Lower lobe of right lung (tissue), 2 donors: ENCODE measurements at places on chromosomes 3 and 15. TPM values are rescaled to one million over a fixed set of nuclear protein-coding genes. Genes with fewer than 3 reads are reported as not detected.

The TMEM87A gene
- total RNA-seq = 129 TPM

DNA sequence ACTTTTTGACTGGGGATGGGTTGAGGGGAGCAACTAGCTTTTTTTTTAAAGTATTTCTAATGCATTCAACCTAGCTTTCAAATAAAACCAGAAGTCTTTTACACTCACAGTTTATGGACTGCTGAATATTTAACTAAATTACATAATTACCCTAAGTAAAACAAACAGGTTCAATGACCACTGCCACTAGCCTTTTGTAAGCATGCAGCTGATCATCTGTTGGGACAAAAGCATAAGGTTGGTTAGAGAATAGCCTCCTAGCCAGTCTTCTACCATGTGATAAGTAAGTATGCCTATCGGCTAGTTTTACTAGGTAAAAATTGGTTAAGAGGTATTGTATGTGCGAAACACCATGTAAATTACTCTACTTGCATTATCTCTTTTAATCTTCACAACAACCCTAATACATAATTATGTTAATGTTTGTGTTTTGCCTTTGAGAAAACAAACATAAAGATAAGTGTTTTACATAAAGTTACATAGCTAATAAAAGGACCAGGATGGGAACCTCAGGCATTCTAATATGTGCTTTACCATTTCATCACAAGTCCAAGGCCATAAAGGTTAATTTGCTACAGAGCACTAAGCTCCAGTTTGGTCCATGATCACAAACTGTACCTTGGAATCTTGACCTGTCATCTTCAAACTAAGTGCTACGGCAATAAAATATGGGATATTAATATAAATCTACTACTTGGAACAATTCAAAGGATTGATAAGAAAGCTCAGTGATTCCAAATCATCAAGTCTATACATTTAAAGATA is 13.2 kb downstream of the PFN2 start:
- no peak overlapping the region for H3K4me3 ChIP-seq
- H3K36me3 ChIP-seq = peaks cover 5% of the 10 kb centered on the region
- no peak overlapping the region for H3K27ac ChIP-seq
- no peak for DNase-seq

The MYO5C gene
- 74.7 TPM for total RNA-seq

GRCh38 chr3:195208631-195209030 is 62.3 kb downstream of the XXYLT1 start:
- no peak for DNase-seq
- H3K27me3 ChIP-seq = no peaks in the 10 kb centered on the region
- H3K4me3 ChIP-seq = no peak overlapping the region
- peaks cover 57% of the 10 kb centered on the region for H3K4me1 ChIP-seq
- H3K36me3 ChIP-seq = no peaks in the 10 kb centered on the region
- H3K27ac ChIP-seq = peak overlapping the region; percentile 83

GRCh38 chr3:120907659-120908029 is 361 bp upstream of the STXBP5L start:
- no peak for DNase-seq
- peak overlapping the region; percentile 43 for H3K4me3 ChIP-seq
- no peaks in the 10 kb centered on the region for H3K36me3 ChIP-seq
- peaks cover 16% of the 10 kb centered on the region for H3K4me1 ChIP-seq

The DAG1 gene
- 71.5 TPM for total RNA-seq

GRCh38 chr15:63090887-63091286 is 30.8 kb upstream of the LACTB start:
- H3K27ac ChIP-seq = no peak overlapping the region
- peaks cover 18% of the 10 kb centered on the region for H3K4me1 ChIP-seq
- DNase-seq = no peak
- no peak overlapping the region for H3K4me3 ChIP-seq
- H3K27me3 ChIP-seq = no peaks in the 10 kb centered on the region

The NPAP1 gene
- 0.12 TPM for total RNA-seq

- no peak for DNase-seq
- no peak overlapping the region for H3K27ac ChIP-seq
- no peak overlapping the region for H3K4me3 ChIP-seq
Observed at GRCh38 chr15:60458721-60459120, 20.2 kb downstream of the ICE2 start.

- H3K27ac ChIP-seq = no peak overlapping the region
- peaks cover 13% of the 10 kb centered on the region for H3K36me3 ChIP-seq
- no peak overlapping the region for H3K4me3 ChIP-seq
- no peaks in the 10 kb centered on the region for H3K27me3 ChIP-seq
- H3K4me1 ChIP-seq = no peaks in the 10 kb centered on the region
Observed at GRCh38 chr15:97977734-97978133, 17.2 kb downstream of the ARRDC4 start.

- peaks cover 13% of the 10 kb centered on the region for H3K4me1 ChIP-seq
- H3K27ac ChIP-seq = no peak overlapping the region
- H3K36me3 ChIP-seq = no peaks in the 10 kb centered on the region
- no peak overlapping the region for H3K4me3 ChIP-seq
- DNase-seq = peak; percentile 68
- no peaks in the 10 kb centered on the region for H3K27me3 ChIP-seq
Observed at GRCh38 chr15:89002281-89002761, 85.9 kb upstream of the ABHD2 start.

- no peak for DNase-seq
- H3K36me3 ChIP-seq = no peaks in the 10 kb centered on the region
Observed at GRCh38 chr3:23845326-23846216, 39.8 kb downstream of the UBE2E1 start.

The CCDC9B gene
- 71.4 TPM for total RNA-seq

The ADAMTSL3 gene
- total RNA-seq = 26.4 TPM

DNA sequence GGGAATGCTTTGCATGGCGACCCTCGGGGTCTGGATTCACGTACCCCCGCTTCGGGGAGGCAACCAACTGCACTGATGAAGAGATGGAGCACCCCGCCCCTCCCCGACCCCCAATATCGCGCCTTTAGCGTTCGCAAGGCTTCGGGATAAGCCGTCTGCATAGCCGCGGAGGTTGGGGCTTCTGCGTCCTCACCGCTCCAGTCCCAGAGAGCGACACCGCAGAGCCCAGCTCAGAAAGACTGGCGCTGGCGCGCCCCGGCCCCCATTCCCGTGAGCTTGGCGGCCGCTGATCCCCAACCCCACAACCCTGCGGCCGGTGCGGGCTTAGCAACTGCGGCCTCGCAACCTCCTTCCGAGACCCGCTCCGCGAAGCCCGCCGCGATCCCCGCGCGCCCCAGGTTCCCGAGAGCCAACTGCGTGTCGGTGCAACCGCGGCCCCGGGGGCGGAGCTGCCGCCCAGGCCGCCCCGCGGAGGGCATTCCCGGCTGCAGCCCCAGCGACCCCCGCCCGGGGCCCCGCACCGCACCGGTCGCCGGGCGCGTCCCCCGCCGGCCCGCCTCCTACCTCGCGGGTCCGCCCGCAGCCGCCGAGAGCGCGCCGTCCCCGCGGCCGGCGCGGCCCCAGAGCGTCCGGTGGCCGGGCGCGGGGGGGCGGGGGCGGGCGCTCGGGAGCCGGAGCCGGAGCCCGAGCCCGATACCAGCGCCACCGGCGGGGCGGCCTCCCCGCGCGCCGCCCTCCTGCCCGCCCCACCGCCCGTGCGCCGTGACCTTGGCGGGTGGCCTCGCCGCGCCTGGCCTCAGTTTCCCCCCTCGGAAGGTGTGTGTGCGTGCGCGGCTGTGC is 79.5 kb downstream of the IQSEC1 start:
- peak; percentile 65 for DNase-seq
- peak overlapping the region; percentile 82 for H3K4me3 ChIP-seq
- no peaks in the 10 kb centered on the region for H3K27me3 ChIP-seq
- peaks cover 33% of the 10 kb centered on the region for H3K4me1 ChIP-seq

- H3K27ac ChIP-seq = peak overlapping the region; percentile 62
- peaks cover 12% of the 10 kb centered on the region for H3K4me1 ChIP-seq
- H3K27me3 ChIP-seq = no peaks in the 10 kb centered on the region
- DNase-seq = no peak
- peak overlapping the region; percentile 19 for H3K4me3 ChIP-seq
Observed at GRCh38 chr3:189122110-189122509, 49.7 kb upstream of the TPRG1 start.

- H3K27ac ChIP-seq = peak overlapping the region; percentile 83
- H3K36me3 ChIP-seq = no peaks in the 10 kb centered on the region
- no peak overlapping the region for H3K4me3 ChIP-seq
- peaks cover 33% of the 10 kb centered on the region for H3K4me1 ChIP-seq
- DNase-seq = no peak
Observed at GRCh38 chr15:94229591-94230369, 1.6 kb upstream of the MCTP2 start.

The CYP19A1 gene
- total RNA-seq = 0.95 TPM

The TKT gene
- 437 TPM for total RNA-seq

The PPP1R14D gene
- 0.53 TPM for total RNA-seq

DNA sequence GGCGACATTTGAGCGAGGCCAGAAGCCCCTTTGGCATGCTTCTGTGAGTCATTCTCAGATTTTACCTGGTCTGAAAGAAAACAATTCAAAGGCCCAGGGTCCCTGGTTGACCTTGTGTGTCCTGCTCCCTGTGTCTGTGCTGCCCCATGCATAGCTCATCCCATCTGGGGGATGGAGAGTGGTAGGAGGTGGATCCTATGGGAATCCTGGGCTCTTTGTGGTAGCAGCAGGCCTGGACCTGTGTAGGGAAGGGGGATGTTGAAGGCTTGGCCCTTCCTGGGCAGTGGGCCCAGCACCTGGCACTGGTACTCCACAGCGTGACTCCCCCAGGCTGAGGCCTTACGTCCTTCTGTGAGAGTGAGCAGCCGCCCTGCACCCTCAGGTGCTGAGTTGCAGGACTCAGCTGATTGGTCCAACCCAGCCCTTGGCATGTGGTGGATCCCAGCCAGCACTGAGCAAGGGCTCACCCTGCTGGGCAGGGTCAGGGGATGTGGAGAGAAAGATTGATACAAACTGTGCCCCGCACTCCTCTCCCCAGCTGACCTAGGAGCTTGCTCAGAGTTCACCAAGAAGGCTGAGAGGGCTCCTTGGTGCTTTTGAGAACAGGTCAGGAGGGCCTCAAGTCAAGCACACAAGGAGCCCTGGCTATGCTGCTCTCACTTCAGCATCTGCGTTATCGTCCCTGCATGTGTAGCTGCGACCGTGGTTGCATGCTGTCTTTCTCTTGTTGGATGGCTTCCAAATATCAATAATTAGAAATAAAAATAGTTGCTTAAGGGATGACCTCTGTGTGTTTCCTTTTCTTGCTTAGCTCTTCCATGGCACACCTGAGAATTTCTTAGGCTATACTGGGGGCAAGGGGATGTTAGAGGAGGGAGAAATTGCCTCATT is 21.4 kb upstream of the JMJD7 start:
- no peak for DNase-seq
- H3K4me3 ChIP-seq = no peak overlapping the region
- peaks cover 5% of the 10 kb centered on the region for H3K36me3 ChIP-seq
- H3K4me1 ChIP-seq = no peaks in the 10 kb centered on the region
- no peaks in the 10 kb centered on the region for H3K27me3 ChIP-seq

DNA sequence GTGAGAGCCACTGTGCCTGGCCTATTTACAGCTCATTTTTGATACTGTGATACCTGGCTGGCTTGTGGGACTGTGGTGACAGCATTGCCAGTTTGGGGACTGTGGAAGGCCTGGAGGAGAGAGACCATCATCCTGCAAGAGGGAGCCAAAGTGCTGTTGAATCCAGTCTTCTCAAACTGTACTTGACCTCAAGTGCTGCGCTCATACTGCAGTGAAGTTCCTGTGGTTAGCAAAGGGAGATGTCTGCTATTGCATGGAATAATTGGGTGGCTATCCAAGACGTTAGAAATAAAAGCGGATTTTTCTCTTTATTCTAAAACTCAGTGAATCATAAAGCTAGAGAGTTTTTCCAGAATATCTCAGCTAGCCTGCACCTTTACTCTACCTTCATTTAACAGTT is 83.4 kb downstream of the CCK start:
- H3K4me1 ChIP-seq = peaks cover 18% of the 10 kb centered on the region
- H3K27me3 ChIP-seq = no peaks in the 10 kb centered on the region
- H3K36me3 ChIP-seq = peaks cover 24% of the 10 kb centered on the region
- no peak for DNase-seq
- no peak overlapping the region for H3K27ac ChIP-seq

The MASP1 gene
- total RNA-seq = 4.3 TPM

The CKMT1B gene
- 0.89 TPM for total RNA-seq

DNA sequence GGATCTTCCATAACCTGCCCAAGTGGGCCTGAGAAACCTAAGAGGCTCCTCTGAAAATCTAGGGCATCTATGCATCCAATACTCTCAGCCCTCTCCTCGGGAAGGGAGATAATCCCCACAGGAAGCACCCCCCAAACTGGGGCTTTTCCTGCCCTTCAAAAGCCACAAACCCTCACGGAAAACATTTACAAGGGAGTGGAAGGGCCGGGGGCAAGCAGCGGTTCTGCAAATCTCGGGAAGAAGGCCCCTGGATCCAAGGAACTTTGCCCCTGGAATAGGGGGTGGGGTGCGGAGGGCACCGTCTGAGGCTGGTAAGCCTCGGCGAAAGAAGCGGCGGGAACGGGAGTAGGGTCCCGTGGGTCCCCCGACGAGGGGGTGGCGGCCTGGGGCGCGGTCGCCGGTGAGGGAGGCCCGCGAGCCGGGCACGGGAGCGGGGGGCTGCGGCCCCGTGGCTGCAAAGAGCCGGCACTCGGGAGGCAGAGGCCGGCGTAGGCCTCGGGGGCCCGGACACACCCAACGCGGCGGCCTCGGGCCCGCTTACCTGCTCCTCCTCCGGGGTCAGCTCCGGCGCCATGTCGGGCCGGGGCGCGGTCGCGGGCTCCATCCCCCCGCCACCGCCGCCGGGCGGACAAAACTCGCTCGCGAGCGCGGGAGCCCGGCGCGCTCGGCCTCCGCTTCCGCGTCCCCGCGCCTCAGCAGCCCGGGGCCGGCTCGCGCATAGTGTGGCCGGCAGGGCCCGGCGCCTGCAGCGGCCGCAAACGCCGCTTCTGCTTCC is 755 bp downstream of the PTPN9 start:
- H3K27ac ChIP-seq = peak overlapping the region; percentile 93
- DNase-seq = peak; percentile 62
- peaks cover 31% of the 10 kb centered on the region for H3K4me1 ChIP-seq
- no peaks in the 10 kb centered on the region for H3K27me3 ChIP-seq
- H3K4me3 ChIP-seq = peak overlapping the region; percentile 96
- H3K36me3 ChIP-seq = no peaks in the 10 kb centered on the region

- no peak overlapping the region for H3K4me3 ChIP-seq
- H3K36me3 ChIP-seq = no peaks in the 10 kb centered on the region
- no peaks in the 10 kb centered on the region for H3K4me1 ChIP-seq
- no peaks in the 10 kb centered on the region for H3K27me3 ChIP-seq
- no peak overlapping the region for H3K27ac ChIP-seq
Observed at GRCh38 chr3:107142786-107143575, 234.3 kb upstream of the CCDC54 start.

- H3K4me1 ChIP-seq = no peaks in the 10 kb centered on the region
- DNase-seq = no peak
- H3K4me3 ChIP-seq = no peak overlapping the region
Observed at GRCh38 chr3:99970198-99970597, 144.1 kb downstream of the FILIP1L start.

The ATP8B4 gene
- total RNA-seq = 9.0 TPM

DNA sequence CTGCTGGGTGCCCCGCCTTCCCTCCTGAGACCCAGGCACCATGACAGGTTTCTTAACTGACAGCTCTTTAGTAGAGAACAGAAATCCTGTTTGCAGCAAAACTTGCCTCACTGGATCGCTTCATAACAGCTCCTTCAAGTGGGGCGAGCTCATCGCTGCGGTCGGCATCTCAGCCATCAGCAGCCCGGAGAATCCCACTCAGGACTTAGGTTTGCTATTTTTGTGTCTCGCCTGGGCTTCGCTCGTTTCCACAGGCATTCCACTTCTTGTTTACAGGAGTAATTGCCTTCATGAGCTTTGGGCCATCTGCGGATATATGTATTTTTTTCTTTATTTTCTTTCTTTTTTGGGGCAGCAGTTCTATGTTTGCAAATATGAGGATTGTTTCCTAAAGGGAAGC is 15.7 kb downstream of the KLF13 start:
- H3K4me1 ChIP-seq = peaks cover 100% of the 10 kb centered on the region
- H3K27me3 ChIP-seq = no peaks in the 10 kb centered on the region
- no peak overlapping the region for H3K4me3 ChIP-seq
- peaks cover 14% of the 10 kb centered on the region for H3K36me3 ChIP-seq
- DNase-seq = no peak
- H3K27ac ChIP-seq = peak overlapping the region; percentile 88
